ENCODE measurements at places on chromosomes 1 and 21.
A peak's percentile ranks its signal among the peaks of the same experiment; 100 is the strongest.

GRCh38 chr21:27017246-27017645 lies 50.4 kb upstream of the ADAMTS5 start:
- DNase-seq: no peak

GRCh38 chr1:165898837-165899236 lies 71.4 kb downstream of the UCK2 start:
- no peak for DNase-seq

DNA sequence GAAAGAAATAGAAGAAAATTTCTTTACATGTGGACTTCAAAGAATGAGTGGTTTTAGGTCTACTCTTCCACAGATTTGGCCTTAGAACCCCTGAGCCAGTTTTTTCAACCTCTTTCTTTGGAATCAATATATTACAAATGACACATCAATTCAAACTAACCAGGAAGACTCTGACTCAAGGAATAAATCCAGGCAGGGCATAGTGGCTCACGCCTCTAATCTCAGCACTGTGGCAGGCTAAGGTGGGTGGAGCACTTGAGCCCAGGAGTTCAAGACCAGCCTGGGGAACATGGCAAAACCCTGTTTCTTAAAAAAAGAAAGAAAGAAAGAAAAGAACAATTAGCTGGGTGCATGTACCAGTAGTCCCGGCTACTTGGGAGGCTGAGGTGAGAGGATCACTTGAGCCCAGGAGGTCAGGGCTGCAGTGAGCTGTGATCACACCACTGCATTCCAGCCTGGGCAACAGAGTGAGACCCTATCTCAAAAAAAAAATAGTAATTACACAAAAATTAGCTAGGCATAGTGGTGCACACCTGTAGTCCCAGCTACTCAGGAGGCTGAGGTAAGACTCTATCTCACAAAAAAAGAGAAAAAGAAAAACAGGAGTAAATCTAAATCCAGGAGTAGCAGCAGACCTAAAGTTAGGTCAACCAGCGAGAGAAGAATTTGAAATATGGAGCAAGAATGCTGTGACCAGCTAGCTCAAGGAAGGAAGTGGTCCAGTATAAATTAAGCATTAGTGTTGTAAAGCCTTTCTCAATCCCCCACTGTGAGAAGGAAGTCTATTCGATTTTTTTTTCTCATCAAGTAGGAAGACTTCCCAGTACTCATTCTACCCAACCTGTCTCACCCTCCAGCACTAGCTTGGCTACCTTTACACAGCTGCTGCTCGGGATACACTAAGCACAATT lies 1.9 kb downstream of the SORT1 start:
- no peak for DNase-seq

DNA sequence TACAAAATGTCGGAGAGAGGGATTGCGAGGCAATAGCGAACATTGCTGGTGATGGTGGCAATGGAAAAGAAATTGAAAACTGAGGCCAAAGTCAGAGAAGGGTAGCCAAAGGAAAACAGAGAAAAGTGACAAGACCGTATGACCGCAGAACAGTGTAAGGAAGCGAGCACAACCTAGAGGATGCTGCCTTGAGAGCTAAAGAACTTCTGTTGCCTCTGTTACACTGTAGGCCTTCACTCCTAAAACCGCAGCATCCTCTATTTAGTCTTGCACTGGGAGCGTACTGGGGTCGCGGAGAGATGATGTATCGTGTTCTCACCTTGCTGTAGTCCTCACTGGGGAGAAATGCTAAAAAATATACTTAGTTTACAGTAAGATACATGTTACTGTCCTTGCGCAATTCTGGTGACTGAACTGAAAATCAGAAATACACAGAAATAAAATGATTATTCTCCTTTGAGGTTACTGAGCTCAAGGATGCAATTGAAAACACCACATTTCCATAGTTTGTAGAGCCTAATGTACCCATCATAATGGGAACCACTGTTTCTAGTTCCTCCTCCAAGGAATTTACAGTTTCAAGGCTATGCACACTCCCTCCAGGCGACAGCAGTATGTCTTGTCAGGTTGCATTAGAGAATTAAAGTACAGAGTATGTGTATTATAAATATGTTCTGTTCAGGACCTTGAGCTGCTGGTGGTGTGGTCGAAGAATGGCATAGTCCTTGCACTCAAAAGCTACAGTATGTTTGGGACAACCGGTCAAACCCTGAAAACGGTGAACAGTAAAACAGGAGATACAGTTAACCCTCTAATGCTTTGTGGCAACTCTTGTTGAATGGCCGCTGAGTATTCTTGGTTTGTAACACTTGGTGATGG lies 1.3 kb downstream of the NEK7 start:
- DNase-seq: no peak

- DNase-seq: no peak
Observed at GRCh38 chr1:41842326-41842725, 76.4 kb downstream of the HIVEP3 start.

DNA sequence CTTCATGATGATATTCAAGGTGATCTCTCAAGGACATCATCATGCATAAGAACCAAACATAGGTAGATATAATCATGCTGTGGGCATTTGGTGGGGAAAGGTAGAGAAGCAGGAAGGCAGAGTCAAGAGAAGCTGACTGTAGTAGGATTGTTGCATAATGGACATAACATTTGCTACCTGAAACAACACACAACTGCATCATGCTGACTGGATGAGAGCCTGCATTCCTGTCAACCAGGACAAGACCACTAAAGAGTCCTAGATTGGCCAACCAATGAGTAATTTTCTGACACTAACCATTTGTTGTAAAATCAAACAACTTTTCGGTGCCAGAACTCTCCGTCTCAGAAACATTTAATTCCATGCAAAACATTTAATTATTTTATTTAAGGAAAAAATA lies 377.2 kb downstream of the PLPP3 start:
- no peak for DNase-seq

GRCh38 chr1:29592731-29593130 lies 356.4 kb downstream of the PTPRU start:
- no peak for DNase-seq

DNA sequence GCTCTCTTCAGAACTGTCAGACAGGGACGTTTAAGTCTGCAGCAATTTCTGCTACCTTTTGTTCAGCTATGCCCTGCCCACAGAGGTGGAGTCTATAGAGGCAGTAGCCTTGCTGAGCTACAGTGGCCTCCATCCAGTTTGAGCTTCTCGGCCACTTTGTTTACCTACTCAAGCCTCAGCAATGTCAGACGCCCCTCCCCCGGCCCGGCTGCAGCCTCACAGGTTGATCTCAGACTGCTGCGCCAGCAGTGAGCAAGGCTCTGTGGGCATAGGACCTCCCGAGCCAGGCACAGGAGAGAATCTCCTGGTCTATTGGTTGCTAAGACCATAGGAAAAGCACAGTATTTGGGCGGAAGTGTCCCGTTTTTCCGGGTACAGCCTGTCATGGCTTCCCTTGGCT lies 89.9 kb upstream of the PDC start:
- DNase-seq: no peak

GRCh38 chr1:93148001-93148400 lies 32.2 kb downstream of the TMED5 start:
- DNase-seq: no peak

DNA sequence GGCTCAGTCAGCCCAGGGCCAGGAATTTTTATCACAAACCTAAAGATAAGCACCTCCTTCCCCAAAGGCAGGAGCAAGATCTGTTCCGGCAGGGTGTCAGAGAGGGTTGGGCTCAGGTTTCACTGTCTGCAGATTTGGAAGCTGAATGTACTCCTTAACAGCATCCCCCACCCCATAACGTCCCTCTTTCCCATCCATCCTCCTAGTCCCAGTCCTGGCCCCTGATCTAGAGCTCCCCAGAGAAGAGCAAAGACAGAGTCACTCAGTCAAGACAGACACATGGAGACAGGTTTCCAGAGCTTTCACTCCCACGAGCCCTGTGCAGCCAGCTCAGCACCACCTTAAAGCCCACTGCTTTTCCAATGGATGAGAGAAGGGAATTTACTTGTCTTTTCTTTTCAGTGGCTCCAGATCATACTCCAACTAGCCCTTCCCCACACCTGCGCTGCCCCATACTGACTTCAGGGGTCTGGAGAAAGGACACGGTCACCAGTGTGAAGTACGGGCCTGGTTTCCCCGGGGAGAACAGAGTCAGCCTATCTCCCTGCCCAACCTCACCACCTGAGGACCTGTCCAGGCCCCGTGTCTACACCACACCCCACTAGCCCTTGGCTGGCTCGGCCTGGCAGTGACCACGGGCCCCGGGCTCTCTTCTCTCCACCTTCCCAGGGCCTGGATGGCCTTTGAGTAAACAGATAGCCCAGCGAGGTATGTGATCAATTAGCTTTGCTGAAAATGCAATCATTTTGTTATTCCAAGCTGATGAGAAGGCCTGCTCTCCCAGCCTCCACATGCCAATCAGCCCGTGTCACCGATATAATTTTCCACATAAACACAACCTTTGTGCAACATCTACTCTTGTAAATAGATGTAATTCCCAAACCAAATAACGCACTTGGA lies 249.1 kb downstream of the FOXD2 start:
- DNase-seq: no peak

GRCh38 chr1:41765152-41765551 lies 153.6 kb downstream of the HIVEP3 start:
- no peak for DNase-seq

DNA sequence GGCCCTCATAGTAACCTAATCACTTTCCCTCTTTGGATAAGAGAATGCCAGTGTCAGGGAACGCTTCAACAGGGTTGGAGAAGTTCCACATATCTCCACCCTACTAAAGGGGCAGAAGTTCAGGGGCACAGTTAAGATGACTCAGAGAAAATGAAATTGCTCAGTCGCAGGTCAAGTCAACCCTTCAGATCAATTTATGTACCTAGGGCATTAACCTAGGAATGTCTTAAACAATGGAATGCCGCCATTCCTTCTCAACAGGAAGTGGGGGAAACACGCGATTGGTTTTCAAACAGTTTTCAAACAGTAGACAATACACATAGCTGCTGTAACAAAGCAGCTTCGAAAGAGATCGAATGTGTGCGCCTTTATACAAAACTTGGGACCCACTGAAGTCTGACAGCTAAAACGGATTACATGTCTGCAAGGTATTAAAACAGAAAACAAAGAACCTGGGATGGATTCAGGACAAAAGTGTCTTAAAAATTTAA lies 897 bp downstream of the SLC25A24 start:
- no peak for DNase-seq

- no peak for DNase-seq
Observed at GRCh38 chr1:173253046-173253445, 45.9 kb upstream of the TNFSF4 start.

- DNase-seq: no peak
Observed at GRCh38 chr1:21592086-21592865, 76.9 kb downstream of the RAP1GAP start.

- DNase-seq: no peak
Observed at GRCh38 chr1:156499842-156500542, 583 bp downstream of the MEF2D start.

- no peak for DNase-seq
Observed at GRCh38 chr21:39632796-39633442, 20.2 kb downstream of the B3GALT5 start.

GRCh38 chr1:48249868-48250267 lies 27.4 kb downstream of the SLC5A9 start:
- DNase-seq: peak; percentile 52

GRCh38 chr1:15975358-15975804 lies 520 bp downstream of the ZBTB17 start:
- DNase-seq: peak; percentile 66

- no peak for DNase-seq
Observed at GRCh38 chr1:17414022-17414421, 25.5 kb downstream of the RCC2 start.

GRCh38 chr1:18855573-18855972 lies 3.9 kb downstream of the TAS1R2 start:
- no peak for DNase-seq

DNA sequence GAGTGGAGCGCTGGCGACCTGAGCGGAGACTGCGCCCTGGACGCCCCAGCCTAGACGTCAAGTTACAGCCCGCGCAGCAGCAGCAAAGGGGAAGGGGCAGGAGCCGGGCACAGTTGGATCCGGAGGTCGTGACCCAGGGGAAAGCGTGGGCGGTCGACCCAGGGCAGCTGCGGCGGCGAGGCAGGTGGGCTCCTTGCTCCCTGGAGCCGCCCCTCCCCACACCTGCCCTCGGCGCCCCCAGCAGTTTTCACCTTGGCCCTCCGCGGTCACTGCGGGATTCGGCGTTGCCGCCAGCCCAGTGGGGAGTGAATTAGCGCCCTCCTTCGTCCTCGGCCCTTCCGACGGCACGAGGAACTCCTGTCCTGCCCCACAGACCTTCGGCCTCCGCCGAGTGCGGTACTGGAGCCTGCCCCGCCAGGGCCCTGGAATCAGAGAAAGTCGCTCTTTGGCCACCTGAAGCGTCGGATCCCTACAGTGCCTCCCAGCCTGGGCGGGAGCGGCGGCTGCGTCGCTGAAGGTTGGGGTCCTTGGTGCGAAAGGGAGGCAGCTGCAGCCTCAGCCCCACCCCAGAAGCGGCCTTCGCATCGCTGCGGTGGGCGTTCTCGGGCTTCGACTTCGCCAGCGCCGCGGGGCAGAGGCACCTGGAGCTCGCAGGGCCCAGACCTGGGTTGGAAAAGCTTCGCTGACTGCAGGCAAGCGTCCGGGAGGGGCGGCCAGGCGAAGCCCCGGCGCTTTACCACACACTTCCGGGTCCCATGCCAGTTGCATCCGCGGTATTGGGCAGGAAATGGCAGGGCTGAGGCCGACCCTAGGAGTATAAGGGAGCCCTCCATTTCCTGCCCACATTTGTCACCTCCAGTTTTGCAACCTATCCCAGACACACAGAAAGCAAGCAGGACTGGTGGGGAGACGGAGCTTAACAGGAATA lies 4.2 kb downstream of the TFAP2E start:
- peak; percentile 65 for DNase-seq

- no peak for DNase-seq
Observed at GRCh38 chr1:210313921-210314320, 14.8 kb upstream of the HHAT start.

- DNase-seq: no peak
Observed at GRCh38 chr1:176944606-176945005, 219.9 kb downstream of the ASTN1 start.

DNA sequence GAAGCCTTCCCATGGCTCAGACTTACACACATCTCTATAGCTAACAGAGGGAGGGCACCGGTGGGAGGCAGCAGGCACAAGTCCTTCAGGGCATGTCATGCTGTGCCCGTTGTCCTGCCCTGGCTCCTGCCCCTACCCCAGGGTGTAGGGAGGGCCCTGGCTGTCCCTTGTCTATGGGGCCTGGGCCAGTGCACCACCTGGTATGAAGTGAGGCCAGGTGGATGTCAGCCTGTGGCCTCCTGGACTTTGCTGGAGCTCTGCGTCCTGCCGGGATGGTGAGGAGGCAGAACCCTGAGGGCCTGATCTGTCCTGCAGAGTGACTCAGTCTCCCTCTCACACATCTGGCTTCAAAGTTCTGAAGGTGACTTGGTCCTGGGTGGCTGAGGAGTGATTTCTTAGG lies 47.3 kb upstream of the GPR37L1 start:
- no peak for DNase-seq
